ENCODE measurements at places on chromosomes 6 and 20. TPM values are rescaled to one million over a fixed set of nuclear protein-coding genes. Genes with fewer than 3 reads are reported as not detected.

GRCh38 chr20:23637282-23638221 lies at the start of gene CST3:
CST3 (minus strand) TSS chr20:23637955; CDS start chr20:23637862, 93 bp downstream.
- no peak for DNase-seq

DNA sequence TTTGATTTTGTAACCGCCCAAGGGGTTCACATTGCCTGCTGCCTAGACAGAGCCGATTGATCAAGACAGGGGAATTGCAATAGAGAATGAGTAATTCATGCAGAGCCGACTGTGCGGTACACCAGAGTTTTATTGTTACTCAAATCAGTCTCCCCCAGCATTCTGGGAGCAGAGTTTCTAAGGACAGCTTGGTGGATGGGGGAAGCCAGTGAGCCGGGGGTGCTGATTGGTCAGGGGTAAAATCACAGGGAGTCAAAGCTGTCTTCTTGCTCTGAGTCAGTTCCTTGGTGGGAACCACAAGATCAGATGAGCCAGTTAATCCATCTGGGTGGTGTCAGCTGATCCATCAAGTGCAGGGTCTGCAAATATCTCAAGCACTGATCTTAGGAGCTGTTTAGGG lies 60.0 kb upstream of the EZR start:
- DNase-seq = no peak

- no peak for DNase-seq
Measured at GRCh38 chr6:136424901-136425300, 125.3 kb downstream of the MAP7 start.

- no peak for DNase-seq
Measured at GRCh38 chr6:117317261-117317660, 51.9 kb downstream of the VGLL2 start.

GRCh38 chr6:42452171-42453030 lies 675 bp upstream of the TRERF1 start:
- DNase-seq = peak; percentile 67

DNA sequence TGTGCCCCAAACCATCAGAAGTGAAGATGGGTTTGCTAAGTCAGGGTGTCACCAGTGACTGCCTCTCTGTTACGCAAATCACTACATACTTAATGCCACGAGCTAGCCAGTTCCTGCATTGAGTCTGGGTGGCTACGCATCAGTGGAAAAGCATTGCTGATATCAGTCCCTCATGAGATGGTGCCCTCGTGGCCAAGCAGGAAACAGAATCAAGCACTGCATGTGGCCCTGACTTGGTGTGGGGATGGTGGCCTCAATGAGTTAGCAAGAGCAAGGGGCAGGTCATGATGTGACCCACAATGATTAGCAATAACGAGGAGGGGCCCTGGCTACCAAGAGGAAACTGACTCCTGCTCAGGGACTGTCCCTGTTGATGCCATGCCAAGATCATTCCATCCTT lies 51.6 kb upstream of the FNDC1 start:
- no peak for DNase-seq

RBPJL gene
- polyA plus RNA-seq = 0.20 TPM

DNA sequence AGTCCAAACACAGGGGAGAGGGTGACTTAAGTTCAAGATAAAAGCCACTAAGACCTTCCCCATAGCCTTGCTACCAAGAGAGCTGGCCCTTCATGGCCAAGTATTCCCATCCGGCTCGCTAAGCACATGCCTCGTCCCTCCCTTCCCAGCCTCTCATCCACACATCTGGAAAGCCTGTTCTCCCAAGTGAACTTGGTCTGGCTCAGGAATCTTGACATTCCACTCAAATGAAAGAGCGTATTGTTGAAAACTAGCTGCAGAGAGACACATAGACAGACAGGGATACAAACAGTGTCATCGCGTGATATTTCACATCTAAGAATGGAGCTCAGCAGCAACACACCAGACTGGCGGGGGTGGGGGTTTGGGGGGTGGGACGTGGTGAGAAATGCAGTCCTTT lies 182.8 kb upstream of the FOXQ1 start:
- no peak for DNase-seq

DEFB112 gene
- not detected for polyA plus RNA-seq

- peak; percentile 84 for DNase-seq
Measured at GRCh38 chr20:34876406-34877282, at the start of gene ACSS2. ACSS2 (plus strand) TSS chr20:34876612; CDS start chr20:34876646, 34 bp downstream.

- no peak for DNase-seq
Measured at GRCh38 chr20:7996898-7997297, 22.7 kb downstream of the TMX4 start.

SNAP91 gene
- polyA plus RNA-seq = 0.68 TPM

DNA sequence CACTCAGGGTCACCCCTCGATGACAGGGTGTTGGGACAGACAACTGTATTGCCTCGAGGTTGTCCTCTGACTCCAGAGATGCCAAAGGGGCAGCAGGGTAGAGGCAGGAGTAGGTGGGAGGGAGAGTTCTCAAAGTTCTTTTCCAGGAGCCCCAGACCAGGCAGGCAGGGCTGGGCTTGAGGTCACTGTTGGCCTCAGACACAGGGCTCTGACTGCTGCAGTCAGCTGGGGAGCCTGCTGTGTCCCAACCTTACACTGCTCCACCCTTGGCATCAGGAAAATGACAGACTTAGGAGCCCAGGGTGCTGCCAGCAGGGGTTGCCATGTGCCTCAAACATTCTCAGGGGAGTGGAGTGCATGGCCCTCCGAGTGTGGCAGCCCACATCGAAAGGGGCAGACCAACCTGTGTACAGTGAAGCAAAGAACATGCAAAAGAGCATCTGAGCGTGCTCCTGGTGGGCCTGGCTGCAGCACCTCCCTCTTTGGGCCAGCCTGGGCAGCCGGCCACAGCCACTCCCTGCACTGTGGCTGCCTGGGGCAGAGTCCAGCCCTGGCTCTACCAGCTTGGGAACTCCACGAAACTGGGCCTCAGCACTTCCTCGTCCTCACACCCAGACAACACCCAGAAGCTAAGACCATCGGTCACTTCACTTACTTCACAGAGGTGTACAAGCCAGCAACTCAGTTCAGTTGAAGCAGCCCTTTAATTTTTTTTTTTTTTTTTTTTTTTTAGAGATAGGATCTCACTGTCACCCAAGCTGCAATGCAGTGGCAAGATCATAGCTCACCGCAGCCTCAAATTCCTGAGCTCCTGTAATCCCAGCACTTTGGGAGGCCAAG lies 24.0 kb downstream of the C6orf132 start:
- no peak for DNase-seq

- peak; percentile 97 for DNase-seq
Measured at GRCh38 chr6:2765166-2765895, at the start of gene WRNIP1. WRNIP1 (plus strand) TSS chr6:2765393; CDS start chr6:2765623, 230 bp downstream.

DNA sequence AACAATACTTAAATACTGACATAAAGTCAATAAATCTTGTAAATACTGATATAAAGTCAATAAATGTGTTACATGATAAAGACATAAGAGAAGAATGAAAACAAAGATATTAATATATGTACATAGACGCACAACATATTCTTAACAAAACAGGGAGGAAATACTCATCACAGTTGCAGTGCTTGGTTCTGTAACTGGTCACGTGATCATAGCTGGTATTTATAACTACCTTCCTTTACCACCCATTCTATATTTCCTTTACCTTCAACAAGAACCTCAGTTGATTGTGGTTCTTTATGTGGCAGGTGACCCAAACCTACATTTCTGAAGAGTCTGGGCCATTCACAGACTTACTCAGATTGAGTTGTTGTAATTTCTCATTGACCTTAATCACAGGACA lies 131.6 kb downstream of the SGK1 start:
- DNase-seq = no peak

CALHM6 gene
- polyA plus RNA-seq = 6.6 TPM

DNA sequence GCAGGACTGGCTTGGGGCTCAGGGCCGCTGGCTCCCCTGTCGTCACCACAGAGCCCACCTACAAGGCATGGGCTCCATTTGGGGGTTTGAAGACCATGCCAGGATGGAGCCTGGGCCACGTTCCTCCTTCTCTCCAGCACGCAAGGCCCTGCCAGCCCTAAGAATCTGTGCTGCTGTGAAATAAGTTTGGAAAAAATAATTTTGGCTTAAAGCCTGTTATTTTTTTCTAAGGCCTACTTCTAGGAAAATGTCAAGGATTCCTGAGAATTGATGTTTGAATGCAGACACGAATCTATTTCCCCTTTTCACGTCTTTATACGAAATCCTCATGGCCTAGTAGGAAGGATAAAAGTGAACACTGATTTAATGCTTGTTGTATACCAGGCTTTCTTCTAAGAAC lies 107.5 kb downstream of the LRFN2 start:
- no peak for DNase-seq

SLA2 gene
- 0.53 TPM for polyA plus RNA-seq

HAO1 gene
- polyA plus RNA-seq = not detected

TRIM10 gene
- polyA plus RNA-seq = 0.68 TPM

DNA sequence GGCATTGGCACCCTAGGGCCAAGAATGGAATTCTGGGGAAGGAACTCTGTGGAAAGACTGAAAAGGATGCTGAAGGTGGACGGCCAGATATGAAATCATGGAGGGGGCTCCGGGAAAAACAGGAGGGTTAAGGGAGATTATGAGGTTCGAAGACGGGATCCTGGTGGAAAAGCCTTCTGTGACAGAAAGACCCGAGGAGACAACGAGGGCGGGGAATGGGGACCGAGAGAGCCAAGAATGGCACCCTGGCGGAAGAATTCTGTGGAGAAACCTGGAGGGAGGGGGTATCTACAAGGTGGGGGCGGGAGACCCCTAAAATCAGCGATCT lies 426 bp downstream of the TRMT6 start:
- no peak for DNase-seq

VSX1 gene
- not detected for polyA plus RNA-seq

DNA sequence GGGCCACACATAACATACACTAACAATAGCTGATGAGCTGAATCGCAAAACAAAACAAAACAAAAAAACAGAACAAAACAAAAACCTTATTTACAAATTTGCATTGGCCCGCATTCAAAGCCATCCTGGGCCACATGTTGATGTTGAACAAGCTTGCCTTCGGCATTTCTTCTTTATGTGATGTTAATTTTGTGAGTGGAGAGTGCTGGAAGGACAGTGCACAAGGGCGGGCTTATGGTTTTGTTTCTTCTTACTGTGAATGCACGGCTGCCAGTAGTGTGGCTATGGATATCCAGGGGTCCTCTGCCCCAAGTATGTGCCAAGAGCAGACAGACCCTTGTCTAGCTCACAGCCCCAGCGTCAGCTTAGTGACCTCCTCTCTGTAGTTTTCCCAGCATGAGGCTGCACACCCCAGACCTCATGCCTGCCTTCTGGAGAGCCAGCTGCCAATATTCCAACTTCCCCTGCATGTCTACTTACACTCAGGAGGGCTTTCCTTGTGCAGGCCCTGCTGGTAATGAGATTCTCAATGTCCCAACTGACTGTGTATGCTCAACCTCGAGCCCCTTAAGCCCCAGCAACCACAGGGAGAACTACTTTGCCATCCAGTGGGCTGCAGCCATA lies 24.9 kb downstream of the ZNF292 start:
- DNase-seq = no peak

UST gene
- polyA plus RNA-seq = 9.9 TPM

Measured in renal cortex interstitium (tissue), 15 donors.